Stimulated activated CD8-positive, alpha-beta memory T cell treated with anti-CD3 and anti-CD28 coated beads, Interleukin-7, amount 100 ng/mL, for 1 hour (primary cell): ENCODE measurements at places on chromosomes 4 and X.

DNA sequence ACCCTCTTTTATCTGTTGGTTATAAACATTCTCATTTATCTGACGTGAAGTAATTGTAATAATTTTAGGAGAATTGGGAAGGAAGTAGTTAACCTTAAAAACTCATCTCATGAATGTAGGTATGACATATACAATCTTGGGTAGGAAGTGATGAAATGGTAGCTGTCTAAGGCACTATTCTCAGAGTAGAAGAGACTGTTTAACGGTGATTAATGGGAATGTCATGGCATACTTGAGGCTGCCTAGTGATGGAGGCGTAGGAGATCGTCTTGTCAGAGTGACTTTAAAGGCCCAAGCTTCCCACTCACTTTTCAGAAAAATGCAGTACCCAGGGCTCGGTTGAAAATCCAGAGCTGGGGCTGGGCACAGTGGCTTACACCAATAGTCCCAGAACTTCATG is 19.4 kb upstream of the AGA start:
- no peak for DNase-seq

DNA sequence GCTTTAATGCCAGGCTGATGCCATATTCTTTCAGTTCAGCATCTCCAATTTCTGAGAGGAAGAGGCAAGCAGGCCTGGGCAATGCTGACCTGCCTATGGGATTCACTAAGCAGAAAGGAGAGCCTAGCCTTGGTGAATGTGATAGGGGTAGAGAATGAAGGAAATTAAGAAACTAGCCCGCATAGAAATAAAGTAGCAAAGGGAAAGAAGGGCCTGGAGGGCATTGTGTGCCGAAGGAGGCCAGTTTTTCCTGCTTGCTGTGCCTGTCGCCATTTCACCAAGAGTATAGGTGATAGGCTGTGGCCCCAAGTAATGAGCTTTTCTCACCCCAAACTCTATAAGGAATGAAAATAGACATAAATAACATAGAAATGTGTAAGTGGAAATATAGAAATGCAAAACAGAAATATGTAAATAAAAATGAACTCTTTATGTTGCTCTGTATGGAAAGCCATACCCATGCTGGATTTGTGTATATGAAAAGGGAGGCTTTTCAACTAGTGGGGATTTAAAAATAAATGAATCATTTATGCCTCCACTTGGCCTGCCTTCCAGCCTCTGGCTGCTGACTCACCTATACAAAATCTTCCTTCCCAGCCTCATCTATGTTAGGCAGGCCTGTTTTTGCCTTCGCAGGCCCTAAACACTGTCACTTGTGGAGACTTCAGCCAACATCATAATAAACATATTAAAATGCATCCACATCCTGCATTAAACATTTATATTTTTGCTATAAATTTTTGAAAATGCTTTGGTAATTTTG is 5.1 kb upstream of the OCRL start:
- no peak for DNase-seq

DNA sequence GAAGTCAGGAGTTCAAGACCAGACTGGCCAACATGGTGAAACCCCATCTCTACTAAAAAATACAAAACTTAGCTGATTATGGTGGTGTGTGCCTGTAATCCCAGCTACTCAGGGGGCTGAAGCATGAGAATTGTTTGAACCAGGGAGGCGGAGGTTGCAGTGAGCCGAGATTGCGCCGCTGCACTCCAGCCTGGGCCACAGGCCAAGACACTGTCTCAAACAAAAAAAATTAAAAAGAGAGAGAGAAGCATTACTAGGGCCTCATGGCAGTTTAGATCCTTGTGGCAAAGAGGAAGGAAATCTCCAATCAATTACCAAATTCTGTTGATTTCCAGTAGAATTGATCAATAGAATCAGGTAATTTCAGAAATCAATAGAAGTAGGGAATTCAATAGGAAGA is 16.8 kb upstream of the SLC34A2 start:
- no peak for DNase-seq

- no peak for DNase-seq
These were observed 26.0 kb downstream of the SMIM43 start for GRCh38 chr4:121738780-121739535.

DNA sequence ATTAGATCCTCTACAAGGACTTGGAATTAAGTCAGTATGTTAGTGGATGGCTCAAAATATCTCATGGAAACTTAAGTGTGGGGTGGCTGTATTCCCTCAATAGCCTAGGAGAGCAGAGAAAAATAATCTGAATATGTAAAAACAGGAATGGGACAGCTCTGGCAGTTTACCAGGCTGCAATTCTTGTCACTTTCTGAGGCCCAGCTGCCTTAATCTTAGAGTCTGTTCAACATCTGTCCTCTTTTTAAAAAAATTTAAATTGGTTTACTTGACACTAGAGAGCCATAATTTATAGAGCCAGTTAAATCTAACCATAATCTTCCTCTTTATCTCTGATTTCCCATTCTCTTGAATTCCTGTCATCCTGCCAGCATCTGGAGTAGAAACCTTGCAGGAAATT is 109.2 kb upstream of the CXCL13 start:
- DNase-seq: no peak

DNA sequence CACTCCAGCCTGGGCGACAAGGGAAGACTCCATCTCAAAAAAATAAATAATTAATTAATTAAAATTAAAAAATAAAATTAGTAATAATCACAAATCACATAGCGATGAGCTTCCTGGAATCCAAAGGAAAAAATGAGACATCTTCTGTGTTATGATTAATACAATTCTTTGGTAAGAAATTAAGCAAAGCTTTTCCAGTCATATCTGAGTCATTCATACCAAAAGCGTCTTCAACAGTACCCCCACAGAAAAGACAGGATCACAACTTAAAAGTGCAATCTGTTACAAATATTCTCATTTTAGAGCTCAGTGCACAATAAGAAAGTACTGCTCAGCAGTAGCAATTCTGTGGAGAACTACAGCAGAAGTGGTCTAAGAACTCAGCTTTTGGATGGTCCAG is 168.5 kb upstream of the MXRA5 start:
- DNase-seq: no peak

DNA sequence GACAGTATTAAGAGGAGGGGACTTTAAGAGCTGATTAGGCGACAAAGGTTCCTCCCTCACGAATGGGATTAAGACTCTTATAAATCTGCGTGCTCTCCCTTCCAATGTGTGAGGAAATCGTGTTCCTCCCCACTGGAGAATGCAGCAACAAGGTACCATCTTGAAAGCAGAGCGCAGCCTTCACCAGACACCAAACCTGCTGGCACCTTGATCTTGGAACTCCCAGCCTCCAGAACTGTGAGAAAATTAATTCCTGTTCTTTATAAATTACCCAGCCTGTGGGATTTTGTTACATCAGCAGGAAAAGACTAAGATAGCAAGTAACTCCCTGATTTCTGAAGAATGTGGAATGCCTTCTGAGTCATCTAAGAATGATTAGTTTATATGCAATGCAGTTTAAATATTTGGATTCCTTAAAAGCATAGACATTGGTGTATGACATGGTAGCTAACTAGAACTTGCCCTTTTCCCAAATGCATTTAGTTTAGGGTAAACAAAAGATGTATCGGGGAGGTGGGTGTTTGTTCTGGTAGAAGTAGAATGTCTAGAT is 86.1 kb downstream of the USP46 start:
- no peak for DNase-seq

DNA sequence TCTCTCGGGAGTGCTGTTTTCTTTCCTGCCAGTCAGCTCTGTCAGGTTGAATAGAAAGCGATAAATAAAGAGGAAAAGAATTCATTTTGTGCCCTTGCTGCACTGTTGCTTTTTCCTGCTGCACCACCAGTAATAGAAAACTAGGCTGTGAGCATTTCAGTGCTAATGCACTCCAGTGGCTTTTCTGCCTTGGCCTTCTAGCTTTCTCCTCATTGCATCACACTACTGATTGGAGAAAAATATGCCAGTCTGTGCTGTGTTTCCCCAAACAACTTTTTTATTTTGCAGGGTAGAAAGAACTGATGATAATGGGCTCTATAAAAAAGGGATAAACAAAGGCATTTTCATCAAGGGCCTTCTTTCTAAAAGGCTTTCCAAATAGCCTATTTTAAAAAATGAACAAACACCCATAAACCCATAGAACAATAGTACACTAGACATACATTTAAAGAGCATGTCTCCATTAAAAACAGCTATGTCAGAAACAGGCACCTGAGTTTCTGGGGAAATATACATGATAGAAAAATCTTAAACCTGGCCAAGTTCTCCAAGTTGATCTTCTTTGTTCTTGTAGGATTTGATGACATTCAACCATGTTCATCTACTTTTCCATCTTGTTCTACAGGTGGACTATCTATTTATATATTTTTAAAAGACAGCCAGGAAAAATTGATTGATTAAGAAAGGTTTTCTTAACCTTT is 86.3 kb downstream of the GPRIN3 start:
- DNase-seq: no peak

GRCh38 chr4:20422398-20422797 is 170.7 kb downstream of the SLIT2 start:
- no peak for DNase-seq

DNA sequence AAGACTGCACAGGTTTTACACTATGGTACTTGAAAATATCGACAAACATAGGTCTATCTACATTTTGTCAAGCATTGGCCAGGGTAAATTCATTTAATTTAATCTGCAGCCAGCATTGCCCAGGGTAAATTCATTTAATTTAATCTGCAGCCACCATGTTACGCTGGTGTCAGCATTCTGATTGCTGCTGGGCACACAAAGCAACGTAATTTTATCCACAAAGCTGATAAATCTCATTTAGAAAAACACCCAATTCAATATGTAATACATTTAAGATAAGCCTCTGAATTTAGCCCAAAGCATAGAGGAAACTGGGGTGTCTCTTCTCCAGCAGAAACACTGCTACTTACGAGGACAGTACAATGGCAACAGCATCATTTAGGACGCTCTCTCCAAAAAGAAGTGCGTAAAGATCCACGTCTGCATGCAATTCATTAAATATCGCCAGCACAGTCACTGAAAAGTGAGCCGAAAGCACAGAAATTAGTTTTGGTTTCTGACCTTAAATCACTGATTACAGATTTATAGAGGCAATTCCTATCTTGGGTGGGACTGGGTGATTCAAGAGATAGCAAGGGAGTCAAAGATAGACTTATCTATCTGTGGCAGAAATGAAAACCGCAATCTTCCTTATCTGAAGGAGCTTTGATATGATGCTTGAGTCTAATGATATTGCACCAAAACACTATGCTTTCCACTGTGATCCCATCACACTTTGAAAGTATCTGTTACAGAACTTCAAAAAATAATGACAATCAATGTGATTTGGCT is 88.8 kb downstream of the CHST7 start:
- no peak for DNase-seq

DNA sequence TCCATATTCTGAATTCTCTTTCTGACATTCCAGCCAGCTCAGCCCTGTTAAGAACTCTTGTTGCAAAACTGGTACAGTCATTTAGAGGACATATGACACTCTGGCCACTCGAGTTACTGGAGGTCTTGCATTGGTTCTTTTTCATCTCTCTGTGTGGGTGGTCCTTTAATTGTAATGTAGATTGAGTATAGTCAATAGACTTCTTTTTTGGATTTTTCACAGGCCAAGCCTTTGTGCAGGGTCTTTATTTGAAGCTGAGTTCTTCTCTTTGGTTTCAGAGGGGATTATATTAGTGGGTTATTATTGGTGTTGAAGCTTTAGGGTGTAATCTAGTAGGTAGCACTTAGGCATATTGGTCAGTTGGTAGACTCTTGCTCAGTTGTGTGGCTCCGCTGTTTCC is 118.0 kb upstream of the GIMD1 start:
- DNase-seq: no peak

- DNase-seq: no peak
These were observed 683.5 kb upstream of the GRIA3 start for GRCh38 chrX:122500556-122500955.

DNA sequence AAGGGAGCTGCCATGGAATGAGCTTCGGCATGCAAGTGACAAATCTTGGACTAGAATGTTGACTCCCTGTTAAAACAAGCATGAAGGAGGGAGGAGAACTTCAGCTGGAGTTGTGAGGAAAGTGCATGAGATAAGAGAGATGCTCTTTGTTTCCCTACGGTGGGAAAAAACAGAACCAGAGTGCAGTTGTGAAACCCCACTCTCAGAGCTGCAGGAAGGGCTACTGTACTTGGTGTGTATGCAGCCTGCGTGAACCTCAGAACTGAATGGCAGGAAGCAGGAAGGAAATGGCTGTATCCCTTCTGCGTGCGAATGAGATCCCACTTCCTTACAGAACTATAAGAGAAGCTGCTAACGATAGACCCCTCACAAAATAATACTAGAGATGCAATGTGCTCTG is 57.2 kb downstream of the EGF start:
- no peak for DNase-seq

DNA sequence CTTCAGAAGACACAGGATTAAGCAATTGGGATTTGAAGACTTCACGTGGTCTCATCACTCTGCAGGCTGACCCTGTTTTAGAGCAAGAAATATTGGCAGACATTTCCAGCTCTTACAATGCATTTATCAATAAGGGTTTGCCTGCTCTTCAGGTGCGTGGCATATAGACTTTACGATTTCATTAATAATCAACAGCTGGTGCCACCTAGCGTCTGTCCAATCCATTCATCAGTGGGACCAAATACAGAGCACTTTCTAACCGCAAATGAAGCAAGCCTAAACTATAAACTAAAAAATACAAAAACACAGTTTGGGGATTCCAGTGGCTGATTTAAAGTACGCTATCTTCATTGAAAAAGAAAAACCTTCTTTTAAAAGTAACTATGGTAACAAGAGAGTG is 125.4 kb upstream of the DMD start:
- DNase-seq: no peak

DNA sequence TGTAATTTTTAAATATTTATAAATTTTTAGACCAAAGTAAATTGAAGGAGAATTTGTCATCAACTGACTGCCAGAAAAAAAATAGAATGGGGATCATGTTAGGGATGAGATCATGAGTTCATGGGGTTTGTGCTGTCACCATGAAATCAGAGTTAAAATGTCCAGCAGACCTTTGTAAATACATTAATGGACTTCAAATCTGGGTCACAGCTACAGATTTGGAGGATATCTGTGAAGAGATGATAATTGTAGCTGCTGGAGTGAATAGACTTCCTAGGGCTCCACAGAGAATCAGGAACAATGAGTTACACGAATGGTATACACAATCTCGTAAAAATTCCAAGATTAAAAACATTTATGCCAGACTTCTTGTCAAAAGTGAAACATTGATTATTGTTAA is 6.6 kb downstream of the FSTL5 start:
- no peak for DNase-seq

GRCh38 chrX:140434347-140434746 is 70.5 kb downstream of the SOX3 start:
- no peak for DNase-seq

- no peak for DNase-seq
These were observed 28.8 kb upstream of the TRPC3 start for GRCh38 chr4:121980643-121981042.

GRCh38 chr4:7361280-7361895 is 73.3 kb downstream of the PSAPL1 start:
- DNase-seq: no peak

DNA sequence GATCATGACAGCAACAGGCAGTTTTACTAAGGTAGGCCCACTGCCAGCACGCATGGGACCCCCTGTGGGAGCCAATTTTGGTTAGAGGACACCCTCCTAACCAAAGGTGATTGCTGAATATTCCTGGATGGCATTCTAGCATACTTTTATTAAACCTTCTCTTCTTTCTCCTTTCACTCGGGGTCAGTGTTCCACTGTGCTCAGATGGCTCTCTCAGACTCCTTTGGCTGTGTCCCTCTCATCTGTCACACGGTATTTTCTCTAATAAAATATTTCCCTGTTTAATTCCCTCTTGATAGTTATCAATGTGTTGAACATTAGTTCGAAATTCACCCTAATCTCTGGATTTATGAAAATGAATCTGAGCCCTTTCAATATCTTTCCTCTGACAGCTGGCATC is 1315.3 kb downstream of the FSTL5 start:
- no peak for DNase-seq
